ENCODE measurements at places on chromosomes 7 and 10.

DNA sequence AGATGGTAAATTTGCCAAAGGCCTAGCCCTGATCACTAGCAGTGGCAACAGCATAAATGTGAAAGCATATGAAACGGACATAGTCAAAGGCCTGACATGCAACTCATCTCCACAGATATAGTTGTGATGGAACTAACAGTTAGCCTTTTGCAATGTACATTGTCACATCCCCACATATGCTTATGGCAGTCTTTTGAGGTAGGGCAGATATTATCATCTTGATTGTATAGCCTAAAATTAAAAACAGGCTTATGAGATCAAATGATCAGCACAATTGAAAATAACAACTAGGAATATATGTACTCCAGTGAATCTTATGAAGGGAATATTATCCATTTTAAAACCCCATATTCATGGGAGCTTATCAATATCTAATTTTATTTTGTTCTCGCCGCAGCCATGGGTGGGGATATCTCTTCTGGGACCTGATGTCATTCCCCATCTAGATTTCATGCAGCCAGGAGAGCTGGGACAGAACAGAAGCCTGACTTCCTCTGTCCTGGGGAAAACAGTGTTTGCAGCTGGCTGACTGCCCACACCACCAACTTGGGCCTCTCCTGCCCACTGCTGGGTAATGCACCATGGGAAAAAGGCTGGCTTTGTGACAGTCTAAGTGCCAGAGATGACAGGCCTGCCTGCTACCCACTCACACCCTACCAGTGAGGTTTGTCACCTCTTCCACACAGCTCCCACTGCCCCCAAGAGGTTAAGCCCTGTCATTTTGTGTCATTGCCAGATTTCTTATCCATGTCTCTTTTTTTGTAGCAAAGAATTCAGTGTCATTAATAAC is 180.2 kb upstream of the FZD1 start:
- DNase-seq: no peak

DNA sequence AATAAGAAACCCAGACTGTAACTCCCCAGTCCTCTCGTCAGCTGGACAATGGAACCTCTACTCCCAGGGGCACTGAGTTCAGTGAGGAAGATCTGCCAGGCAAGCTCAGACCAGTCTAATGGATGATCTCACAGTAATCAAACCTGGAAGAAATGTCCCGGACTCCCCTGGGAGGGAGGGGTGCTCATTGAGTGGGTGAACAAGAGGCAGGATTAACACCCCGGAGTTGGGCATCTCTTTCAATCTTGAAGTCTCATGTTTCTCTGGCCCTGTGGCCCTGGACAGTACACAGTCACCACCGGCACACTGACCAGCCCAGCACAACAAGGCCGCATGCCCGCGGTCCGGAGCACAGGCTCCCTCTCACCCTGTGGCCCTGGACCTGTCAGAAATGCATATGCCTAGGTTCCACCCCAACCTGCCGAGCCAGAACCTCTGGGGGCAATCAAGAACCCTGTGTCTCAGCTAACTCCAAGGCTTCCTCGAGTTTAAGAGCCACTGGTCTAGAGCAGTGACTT is 27.8 kb downstream of the CXCL12 start:
- DNase-seq: no peak

- DNase-seq: no peak
Observed at GRCh38 chr7:30177965-30178364, 43.2 kb downstream of the MTURN start.

GRCh38 chr7:50142425-50143017 is 49.5 kb upstream of the ZPBP start:
- DNase-seq: peak; percentile 24

- DNase-seq: no peak
Observed at GRCh38 chr10:116186273-116186672, 86.7 kb downstream of the GFRA1 start.

- no peak for DNase-seq
Observed at GRCh38 chr10:28890121-28890950, 213.0 kb downstream of the BAMBI start.

DNA sequence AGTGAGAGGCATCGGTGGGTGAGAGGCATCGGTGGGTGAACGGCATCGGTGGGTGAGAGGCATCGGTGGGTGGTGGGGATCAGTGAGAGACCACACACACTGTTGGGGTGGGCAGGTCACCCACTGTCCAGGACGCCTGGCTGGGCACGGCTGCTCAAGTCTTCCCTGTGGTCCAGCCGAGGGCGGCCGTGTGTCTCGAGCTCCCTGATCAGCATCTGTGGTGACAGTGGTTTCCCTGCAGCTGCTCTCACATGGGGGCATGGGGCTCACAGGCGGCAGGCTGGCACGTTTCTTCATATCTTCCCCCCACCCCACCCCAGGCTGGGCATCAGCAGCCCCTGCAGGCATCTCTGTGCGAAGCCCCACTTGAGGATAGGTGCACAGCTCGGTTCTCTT is 78.2 kb downstream of the NKX6-2 start:
- DNase-seq: no peak

DNA sequence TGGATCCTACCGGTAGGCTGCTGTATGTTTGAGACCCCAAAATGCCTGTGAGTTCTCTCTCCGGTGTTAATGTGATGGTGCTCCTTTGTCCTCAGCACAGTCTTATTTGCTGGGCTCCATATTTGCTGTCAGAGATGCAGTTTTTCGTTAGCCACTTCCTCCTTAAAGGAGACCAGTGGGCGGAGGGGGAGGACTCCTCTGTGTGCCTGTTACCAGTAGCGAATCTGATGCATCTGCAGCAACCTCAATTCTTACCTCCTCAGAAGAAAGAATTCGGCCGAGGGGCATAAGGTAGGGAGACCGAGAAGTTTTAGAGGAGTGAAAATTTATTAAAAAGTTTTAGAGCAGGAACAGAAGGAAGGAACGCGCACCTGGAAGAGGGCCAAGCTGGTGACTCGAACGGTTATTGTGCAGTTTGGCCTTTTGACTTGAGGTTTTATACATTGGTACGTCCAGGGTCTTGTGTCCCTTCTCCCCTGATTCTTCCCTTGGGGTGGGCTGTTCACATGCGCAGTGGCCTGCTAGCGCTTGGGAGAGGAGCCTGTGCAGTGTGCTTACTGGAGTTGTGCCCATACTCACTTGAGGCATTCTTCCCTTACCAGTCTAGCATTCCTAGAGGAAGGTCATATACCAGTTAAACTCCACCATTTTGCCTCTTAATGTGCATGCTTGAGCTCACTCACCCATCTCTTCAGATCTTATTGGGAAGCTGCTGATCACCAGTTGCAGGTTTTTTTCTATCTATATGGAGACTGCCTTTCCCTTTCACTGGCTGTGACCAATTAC is 49.5 kb downstream of the GNAI1 start:
- no peak for DNase-seq

GRCh38 chr10:45368181-45368580 is 5.8 kb upstream of the ALOX5 start:
- DNase-seq: no peak

DNA sequence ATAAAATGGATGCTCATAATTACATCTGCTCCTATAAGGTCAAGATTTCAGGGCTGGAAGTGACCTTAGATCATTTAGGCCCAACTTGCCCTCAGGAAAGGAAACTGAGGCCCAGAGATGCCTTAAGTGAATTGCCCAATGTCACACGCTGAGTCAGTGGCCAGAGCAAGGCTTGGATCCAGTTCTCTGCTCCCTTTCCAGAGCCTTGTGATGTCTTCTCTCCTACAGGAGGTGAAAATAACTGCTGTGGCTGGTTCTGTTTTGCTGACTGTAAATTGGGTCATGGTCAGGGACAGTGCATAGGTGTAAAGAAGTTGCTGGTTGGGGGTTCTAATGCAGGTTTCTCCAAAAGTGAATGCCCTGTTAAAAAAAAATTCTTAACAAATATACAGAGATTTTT is 91.3 kb downstream of the TCF7L2 start:
- no peak for DNase-seq

DNA sequence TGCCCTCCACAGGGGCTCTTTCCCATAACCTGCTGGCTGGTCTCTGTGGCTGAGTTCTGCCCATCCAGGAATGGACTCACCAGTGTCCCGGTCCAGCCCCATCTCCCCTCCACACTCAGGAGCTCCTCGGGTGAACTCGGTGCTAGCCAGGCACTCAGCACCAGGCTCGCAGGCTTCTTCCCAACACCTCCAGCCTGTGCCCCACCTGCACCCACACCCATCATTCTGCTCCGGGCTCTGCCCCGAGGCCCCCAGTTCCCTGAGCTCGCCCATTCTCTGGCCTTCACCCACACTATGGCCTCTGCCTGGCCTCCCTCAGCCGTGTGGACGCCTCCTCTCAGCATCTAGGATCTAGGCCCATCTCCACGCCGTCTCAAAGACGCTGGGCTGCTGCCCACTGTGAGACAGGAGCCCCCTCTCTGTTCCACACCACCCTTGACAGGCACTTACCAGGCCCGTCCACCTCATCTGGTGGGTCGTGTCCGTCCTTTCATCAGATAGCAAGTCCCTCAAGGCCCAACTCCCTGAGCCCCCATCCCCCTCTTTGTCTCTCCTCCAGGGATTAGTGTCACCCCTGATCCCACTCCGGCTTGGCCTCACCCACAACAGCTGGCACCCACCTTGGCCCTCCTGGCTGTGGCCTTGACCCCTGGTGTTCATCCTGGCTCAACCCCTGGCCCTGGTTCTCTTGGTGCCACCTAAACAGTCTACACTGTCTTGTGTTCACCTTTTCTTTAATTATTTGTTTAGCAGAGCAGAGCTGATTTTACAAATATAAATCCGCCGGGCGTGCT is 76.0 kb upstream of the FAM20C start:
- DNase-seq: no peak

DNA sequence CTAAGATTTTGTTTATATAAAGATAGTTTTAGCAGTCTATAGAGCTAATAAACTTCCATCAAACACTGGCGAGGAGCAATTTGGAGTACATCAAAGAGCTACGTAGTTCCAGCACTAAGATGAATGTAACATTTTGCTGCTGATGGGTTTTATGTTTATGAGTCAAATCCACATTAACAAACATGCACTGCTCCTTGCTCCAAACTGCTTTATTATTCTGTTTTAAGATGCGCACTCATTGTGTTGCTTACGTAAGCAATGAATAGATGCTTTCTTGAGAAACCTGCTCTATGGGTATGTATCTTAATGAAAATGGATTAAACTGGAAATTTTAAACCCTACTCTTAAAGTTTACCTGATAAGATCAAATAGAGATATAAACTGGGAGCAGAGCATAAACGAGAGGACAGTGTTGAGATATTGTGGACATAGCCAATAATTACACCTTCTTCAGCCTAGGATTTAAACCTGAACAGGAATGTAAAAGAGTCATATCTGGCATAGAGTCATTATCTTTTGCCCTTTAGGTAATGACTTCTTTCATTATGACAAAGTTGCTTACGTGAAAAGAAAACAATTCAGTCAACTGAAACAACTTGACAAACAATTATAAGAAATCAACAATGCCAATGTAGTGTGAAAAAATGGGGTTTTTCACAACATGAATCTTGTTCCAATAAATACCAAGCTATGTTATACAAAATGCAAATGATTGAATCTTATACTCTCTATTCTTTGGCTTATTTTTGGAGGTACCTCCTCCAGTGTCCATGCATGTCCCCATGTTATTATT is 153.5 kb upstream of the MTPN start:
- no peak for DNase-seq

DNA sequence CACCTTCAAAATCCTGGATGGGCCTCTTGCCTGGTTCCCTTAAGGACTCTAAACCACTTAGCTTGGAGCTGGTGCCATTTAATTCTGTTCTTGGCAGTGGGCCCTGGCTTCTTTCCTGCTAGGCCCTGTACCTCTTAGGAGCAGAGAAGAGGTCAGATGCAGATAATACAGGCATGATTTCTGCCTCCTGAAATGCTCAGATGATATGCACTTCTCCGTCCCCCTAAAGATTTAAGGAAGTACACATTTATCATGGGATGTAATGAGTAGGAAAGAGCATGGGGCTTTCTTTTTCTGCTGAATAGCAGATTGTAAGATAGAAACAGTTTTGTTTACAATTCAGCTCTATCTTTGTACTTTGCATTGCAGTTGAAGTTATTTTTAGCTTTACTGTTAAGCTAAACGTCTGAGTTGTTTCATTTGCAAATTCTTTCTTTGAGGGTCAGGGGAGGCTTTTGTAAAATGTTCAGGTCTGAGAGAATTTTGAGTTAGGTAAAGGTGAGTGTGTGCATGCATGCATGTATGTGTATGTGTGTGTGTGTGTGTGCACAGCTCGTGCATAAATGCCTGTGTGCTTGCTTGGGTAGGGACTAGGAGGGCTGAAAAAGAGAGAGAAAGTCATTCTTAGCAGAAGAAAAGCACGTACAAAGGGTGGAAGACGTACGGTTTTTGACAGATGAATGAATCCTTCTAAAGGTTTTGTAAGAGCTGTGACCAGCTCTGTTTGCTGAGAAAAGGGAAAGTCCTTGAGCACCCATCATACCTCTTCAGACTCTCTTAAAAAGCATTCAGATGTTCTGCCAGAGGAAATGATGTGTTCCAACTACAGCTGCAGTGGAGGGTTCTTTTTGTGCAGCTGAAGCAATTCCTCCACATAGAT is 364.2 kb downstream of the AUTS2 start:
- DNase-seq: no peak

DNA sequence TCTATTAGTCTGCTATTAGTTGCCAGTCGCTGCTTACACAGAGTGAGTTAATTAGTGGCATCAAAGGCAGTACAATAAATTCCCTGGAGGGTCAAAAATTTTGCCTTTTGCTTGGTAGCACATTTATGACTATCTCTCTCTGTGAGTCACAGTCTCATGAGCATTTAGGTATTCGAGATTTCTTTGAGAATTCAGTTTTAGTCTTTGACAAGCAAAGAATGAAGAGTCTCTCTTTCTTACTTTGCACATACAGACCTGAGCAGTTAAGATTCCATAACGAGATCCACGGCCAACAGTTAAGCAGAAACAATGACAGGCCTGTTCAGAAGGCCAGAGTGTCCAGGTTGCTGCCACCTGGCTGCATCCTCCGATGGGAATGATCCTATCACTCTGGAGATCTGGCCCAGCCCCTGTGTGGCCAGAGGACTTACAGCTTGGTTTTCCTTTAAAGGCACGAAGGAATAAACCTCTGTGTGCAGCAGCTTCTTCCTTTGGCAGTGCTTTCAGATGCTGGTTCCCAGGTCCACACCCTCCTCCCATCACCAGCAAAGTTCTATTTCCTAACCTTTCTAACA is 80.6 kb downstream of the GLI3 start:
- no peak for DNase-seq

- no peak for DNase-seq
Observed at GRCh38 chr10:71772832-71773220, 494 bp downstream of the VSIR start.

All from CD4-positive, alpha-beta T cell treated with Interleukin-4 for 1 hour (primary cell).